ENCODE measurements at places on chromosomes 3 and 15.

GRCh38 chr3:112786881-112787579 is 59.6 kb downstream of the CD200R1L start:
- DNase-seq: no peak

- DNase-seq: no peak
These were observed 79.6 kb upstream of the SPATA12 start for GRCh38 chr3:56980798-56981390.

GRCh38 chr15:40906091-40906990 is 12.1 kb downstream of the VPS18 start:
- DNase-seq: peak; percentile 82

- no peak for DNase-seq
These were observed 47.7 kb upstream of the HES1 start for GRCh38 chr3:194087995-194088855.

GRCh38 chr15:66433726-66434125 is 47.0 kb downstream of the MAP2K1 start:
- no peak for DNase-seq

DNA sequence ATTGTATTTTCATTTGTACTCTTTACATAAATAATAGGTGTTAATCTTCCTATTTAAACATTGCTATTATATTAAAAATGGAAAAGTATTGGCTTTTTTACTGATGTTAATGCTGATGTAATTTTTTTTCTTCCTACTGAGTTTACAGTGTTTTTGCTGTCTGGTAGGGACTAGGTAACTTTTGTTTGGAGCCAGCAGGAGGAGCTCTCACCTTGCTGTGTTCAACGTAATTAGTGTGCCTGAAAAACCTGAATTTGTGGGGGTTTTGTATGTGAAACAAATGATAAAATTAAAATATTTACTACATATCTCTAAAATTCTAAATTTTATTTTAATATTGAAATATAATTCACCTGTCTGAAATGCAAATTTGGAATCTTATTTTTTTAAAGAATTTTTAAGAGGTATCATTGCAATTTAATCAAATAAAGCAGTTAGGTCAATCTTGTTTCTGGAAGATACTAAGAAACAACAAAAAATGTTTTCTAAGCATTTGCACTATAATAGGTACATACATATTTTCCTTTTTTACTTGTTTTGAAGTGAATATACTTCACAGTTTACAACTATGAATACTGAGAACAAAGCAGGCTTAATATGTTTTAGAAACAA is 48.8 kb downstream of the EPHA6 start:
- no peak for DNase-seq

DNA sequence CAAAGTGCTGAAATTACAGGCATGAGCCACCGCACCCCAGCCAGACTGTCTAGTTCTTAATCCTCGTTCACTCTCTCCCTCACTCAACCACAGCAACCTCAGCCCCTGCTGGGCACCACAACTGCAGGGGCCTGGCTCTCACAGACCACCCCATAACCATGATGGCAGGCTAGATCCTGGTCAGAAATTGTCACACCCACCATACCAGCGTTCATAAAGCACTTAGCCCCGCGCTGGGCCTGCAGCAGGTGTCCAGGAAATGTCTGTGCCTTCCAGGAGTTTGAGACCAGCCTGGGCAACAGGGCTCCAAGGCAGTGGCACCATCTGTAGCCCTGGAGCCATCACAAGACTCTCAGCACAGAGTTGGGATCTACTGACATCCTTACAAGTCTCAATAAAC is 1.9 kb downstream of the SHISA5 start:
- DNase-seq: no peak

- no peak for DNase-seq
These were observed 810.3 kb downstream of the VGLL3 start for GRCh38 chr3:86180696-86181095.

GRCh38 chr15:63323798-63324563 is 46.6 kb downstream of the APH1B start:
- DNase-seq: no peak

DNA sequence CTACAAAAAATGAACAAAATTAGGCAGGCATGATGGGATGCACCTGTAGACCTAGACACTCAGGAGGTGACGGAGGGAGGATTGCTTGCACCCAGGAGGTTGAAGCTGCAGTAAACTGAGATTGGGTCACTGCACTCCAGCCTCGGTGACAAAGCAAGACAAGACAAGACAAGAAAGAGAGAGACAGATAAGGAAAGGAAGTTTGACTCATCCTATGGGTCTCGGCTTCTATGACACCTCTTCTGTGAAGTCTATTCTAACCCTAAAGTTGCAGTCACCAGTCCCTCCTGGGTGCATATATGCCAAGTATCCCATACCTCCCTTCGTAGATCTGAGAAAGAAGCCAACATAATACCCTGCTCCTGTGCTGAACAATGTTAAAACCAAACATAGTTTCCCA is 7.9 kb upstream of the ZMAT3 start:
- DNase-seq: no peak

GRCh38 chr3:7999384-7999783 is 502.2 kb upstream of the LMCD1 start:
- DNase-seq: no peak

DNA sequence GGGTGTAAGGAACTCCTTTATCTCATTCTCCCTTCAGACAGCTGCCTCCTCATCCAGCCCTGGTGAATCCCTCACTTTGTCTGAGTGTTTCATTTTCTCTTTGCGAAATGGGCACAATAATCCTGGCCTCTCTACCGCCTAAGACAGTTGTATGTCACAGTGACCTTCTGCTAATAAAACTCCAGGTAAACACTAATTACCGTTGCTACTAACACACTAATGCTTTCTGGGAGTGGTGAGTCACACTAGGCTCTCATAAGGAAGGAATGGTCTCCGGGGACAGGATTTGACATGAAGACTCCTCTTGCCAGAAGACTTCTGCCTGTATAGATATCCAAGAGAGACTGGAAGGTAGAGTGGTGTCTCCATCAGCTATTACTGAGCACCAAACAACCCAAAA is 71.7 kb upstream of the SNRK start:
- DNase-seq: no peak

DNA sequence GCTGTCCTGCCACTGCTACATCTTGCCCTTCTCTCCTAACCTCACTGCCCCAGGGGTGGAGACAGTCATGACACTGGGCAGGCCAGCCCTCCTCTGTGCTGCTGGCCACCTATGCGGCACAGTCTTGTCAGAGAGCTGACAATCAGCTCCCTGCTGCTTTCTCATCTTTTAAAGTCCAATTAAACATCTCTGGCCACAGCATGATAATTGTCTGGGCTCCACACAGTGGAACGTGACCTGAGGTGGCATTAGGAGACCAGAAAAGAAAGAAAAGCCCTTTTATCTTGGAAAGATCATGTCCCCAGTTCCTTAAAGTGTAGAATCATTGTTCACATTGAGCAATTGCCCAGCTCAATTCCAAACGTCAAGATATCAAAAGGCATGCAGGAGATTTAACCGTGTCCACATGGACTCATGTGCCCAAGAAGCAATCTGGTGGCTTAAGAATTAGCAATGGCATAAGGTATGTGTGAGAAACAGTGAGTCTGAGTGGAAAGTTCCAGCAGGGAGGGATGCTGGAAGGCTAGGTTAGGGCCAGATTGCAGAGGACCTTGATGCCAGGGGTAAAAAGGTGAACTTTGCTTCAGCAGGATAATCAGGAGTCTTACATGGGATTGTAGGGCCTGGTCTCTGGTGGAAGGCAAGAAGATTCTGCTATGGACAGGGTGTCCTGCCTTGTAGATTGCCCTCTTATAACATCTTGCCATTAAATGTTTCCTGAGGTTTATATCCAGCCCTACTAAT is 15.3 kb upstream of the CACNA1D start:
- no peak for DNase-seq

GRCh38 chr3:196419386-196419785 is 12.8 kb downstream of the UBXN7 start:
- DNase-seq: no peak

DNA sequence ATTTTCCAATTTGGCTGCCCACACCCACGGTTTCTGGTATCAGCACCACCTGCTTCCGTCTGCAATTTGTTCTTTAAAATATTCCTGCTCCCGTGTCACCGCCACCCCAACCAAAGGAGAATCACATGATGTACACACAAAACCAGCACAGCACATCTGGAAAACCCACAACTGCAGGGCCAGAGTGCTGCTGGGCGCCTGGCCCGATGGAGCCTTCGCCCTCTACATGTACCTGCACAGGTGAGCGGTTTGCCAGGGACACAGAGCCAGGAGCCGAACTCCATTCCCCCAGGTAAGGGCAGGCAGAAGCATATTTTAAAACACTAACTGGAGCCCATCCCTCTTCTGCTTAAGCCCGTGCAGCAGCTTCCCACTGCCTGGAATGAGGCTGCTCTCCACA is 75.6 kb downstream of the ADAMTS17 start:
- no peak for DNase-seq

- DNase-seq: no peak
These were observed 168.3 kb upstream of the ADAMTS9 start for GRCh38 chr3:64856106-64856505.

GRCh38 chr15:77505556-77505955 is 84.9 kb downstream of the HMG20A start:
- no peak for DNase-seq

GRCh38 chr3:59163953-59164352 is 114.1 kb upstream of the CFAP20DC start:
- DNase-seq: no peak

DNA sequence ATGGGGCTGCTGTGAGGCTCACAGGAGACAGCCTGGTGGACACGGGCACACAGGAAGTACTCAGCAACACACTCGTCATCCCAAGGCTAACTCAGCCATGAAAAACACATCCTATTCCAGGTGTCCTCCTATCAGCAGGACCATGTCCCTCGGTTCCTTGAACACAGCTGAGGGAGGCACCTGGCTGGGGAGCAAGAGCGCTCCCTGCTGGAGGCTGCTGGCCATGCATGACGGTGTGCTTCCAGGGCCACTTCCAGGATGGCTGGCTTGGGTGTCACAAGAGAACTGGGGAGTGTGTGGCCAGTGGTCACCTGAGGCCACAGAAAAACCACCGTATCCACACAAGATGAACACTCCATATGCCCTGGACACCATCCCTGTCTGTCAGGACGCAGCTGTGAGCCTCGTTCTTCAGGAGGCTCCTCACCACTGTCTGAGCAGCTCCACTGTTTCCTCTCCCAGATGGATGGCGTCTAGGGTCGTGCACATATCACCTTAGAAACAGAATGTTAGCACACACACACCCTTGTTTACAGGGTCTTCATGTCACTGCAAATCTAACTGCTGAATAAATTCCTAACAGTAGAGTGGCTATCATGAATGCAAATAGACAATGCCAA is 31.0 kb downstream of the POC1A start:
- DNase-seq: peak; percentile 55

GRCh38 chr15:45110256-45110820 is 3.6 kb downstream of the DUOX2 start:
- no peak for DNase-seq

GRCh38 chr3:150409125-150409511 is 1.0 kb downstream of the TSC22D2 start:
- DNase-seq: peak; percentile 90

DNA sequence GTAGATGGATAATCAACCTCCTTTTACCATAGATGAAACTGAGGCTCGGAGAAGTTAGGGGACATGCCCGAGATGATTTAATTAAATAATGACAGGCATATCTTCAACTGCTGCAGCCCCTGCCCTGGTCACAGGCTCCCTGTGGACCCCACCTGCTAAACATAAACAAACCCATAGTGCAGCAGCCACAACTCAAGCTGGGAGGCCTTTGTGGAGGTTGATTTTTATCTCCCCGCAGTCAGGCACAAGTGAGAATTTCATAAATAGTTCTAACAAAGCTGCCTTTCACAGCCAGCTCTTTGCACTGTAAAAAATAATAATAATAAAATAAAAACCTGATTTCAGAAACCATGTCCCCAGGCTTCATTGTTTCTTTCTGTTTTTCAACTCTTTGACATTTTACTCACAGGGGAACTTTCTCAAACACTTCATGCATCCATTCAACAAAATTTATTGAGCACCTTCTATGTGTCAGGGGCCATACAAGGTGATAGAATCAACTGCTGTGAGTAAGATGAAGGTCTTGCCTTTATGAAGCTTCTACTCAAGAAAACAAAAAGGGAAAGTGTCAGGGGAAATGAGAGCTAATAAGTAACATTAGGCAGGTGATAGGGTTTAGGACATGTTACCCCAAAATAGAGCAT is 393.6 kb upstream of the PROK2 start:
- DNase-seq: no peak

All from right kidney (tissue), 9 donors.